Stimulated activated naive CD4-positive, alpha-beta T cell (primary cell): ENCODE measurements at places on chromosomes 16 and 17.

DNA sequence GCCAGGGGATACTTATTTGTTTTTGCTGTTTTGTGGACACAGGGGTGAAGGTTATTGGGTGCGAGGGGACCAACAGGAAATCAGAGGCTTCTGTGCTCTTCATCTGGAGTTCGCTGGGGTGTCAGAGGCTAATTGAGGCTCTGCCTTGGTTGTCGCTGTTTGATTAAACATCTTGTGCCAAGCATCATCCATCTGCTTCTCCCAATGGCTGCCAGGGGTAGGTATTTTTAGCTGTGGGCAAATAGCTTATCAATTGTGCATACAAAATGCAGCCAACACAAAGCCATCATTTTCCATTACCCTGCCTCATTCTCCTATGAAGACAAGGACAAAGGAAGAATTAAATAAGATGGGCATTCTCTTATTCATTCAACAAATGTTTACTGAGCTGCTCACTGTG lies 27.8 kb downstream of the GPR139 start:
- no peak for DNase-seq

- DNase-seq = no peak
These were observed 197.6 kb downstream of the LAT start for GRCh38 chr16:29182501-29182900.

DNA sequence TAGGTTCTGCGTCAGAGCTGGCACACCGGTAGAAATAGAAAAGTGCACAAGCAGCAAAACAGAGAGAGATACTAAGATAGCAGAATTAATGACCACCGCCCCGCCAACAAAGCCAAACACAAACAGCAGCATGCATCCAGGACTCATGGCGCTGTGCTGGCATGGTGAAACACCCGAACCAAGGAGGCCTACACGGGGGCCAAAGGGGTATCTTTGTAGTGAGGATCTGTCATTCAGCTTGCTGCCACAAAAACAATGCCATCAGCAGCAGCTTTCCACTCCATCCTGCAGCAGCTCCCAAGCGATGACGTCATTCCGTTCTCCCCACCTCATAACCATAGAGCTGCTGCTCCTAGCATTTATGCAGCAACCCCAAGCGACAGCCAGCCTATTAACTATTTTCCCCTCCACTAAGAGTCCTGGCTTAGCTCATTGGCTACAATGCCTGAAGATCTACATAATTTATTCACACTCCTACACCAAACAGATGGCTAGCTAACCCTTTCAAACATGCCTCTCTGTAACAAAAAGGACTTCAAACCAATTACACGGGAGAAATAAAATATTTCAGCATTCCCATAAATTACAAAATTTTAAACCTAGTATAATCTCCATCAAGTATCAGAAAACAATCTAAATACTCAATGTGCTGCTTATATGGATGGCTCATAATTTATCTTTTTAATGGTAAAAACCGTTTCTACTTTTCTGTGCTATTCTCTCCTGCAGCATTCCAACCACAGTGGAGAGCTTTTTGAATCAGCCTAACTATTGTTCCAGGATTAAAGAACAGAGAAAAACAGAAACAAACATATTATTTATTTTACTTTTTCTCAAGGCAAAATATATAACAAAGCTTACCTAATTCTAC lies 73.9 kb downstream of the SPAG9 start:
- no peak for DNase-seq

DNA sequence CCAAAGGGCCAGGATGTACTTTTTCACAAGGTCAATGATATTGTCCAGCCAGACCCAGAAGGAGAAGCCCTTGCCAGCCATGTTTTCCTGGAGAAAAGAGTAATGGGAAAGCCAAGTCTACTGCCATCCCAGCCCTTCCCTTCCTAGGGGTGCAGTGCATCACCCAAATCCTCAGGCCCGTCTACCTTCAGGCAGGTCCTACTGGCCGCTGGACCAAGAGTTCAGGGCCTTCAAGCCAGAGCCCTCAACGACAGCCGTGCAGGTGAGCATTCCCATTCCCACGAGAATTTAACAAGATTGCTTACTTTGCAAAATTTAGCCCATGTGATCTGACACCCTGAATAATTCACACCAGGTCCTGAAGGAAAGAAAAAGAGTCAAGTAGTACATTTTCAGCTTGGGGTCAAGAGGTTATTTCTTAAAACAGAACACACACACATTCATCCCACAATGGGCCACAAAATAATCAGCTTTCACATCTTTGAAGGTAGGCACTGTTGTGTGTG lies 35.0 kb downstream of the STAT5A start:
- DNase-seq = no peak

- DNase-seq = no peak
These were observed 32.3 kb downstream of the AXIN2 start for GRCh38 chr17:65529040-65529633.

DNA sequence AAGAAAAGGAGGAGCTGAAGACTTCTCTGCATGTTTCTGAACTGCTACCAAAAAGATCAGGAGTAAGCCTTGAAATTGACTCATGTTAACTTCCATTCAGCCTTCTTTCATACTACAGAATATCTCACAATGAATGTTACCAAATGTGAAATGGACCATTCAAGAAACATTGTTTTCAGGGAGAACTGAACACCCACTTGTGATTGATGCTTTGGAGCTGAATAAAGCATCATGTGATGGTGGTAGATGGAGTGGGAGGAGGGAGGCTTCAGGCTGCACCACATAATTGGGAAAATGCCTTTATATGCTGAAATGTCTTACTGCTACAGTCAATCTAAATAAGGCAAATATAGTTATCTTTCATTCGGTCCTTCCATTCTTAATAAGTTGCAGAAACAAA lies 127.8 kb downstream of the CDH8 start:
- no peak for DNase-seq

- DNase-seq = no peak
These were observed 1.8 kb upstream of the MIF4GD start for GRCh38 chr17:75272848-75273184.

- no peak for DNase-seq
These were observed 9.2 kb downstream of the CDIP1 start for GRCh38 chr16:4529085-4530060.

- DNase-seq = no peak
These were observed 125.3 kb upstream of the SALL1 start for GRCh38 chr16:51276336-51276735.

DNA sequence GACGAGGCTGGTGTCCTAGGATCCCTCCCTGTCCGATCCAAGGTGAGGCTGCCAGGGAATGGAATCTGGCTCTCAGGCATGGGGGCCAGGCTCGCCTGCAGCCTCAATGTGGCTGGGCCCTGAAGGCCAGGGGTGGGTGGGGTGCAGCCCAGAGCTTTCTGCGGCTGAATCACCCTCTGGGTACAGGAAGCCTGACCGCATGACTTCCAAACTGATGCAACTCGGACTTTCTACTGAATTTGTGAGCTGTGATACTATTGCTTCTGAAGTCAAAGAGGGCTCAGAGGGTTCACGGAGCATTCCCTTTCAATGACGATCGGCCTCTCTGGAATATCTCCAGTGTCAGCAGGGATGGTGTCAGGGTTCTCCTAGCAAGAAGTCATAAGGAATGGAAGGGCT lies 123.7 kb downstream of the METRNL start:
- no peak for DNase-seq

GRCh38 chr16:81077076-81077940 lies at the start of gene C16orf46:
TSS of gene C16orf46 (minus strand) at chr16:81077238. CDS start at chr16:81063955, 13,283 bp downstream.
- peak; percentile 100 for DNase-seq

- no peak for DNase-seq
These were observed 756 bp upstream of the USP7 start for GRCh38 chr16:8964462-8964861.

- DNase-seq = no peak
These were observed 631 bp downstream of the CDH3 start for GRCh38 chr16:68645494-68646388.
